T1000 (cell line): ENCODE measurements at places on chromosomes 13 and 19.

DNA sequence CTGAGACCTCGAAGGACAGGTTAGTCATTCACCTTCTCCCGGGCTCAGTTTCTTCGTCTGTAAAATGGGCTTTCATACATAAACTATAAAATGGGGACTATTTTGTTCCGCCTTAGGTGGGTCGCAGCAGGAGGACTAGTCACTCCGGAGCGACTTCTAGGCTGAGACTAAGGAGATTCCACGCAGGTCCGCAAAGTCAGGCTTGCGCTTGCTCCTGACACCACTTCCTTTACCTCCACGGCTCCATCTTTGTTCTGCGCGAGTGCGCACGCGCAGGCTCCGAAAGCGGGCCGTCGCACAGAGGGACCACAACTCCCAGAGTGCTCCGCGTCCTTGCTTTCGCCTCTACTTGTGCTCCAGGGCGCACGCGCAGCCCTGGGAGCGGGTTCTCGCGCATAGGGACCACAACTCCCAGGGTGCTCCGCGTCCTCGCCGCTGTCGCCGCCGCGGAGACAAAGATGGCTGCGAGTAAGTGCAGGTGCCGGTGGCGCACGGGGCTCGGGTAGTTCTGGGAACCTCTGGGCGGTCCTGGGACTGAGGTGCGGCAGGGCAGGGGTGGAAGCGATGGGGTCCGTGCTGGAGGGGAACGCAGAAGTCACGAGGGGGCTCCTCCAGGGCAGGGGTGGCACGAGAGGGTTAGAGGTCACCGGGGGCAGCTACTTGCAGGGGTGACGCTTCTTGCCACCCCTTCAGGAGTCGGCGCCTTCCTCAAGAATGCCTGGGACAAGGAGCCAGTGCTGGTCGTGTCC is at the start of gene NDUFA3:
Gene NDUFA3, plus strand, starts transcription at position 435 of the 749 bp plus-strand sequence. Its CDS starts 24 bp downstream, at position 459.
- DNase-seq: peak; percentile 97

GRCh38 chr19:33134571-33135041 is 2.7 kb downstream of the WDR88 start:
- DNase-seq: no peak

DNA sequence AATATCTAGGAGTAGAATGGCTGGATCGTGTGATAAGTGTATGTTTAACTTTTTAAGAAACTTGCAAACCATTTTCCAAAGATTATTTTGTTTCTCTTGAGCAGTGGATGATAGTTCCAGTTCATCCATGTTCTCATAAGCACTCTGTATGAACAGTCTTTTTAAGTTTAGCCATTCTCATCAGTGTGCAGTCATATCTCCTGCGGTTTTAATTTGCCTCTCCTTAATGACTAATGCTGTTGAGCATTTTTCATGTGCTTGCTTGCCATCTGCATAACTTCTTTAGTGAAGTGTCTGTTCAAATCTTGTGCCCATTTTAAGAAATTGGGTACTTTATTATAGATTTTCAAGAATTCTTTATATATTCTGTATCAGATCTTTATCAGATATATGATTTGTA is 58.6 kb downstream of the WASF3 start:
- no peak for DNase-seq

GRCh38 chr19:20660473-20661140 is 764 bp downstream of the ZNF626 start:
- DNase-seq: no peak

GRCh38 chr19:35117116-35117515 is 1.5 kb downstream of the FXYD3 start:
- DNase-seq: no peak

GRCh38 chr13:26899202-26899601 is 138.6 kb upstream of the GPR12 start:
- DNase-seq: no peak

DNA sequence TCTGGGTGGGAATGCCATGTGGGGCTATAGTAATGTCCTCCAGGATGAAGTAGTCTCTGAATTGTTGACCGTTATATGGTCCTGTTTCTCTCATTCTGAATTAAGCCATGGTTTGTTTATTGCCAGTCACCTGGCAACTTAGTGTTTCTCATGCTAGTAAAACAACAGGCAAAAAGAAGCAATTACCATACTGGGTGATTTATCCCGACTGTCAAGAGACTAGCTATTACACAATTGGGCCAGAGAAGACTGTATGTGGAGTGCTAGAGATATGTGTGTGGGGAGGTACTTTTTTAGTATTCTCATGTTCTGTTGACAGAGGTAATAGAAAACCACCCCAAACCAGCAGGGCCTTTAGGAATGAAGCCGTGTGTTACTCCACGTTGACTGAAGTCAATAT is 258.2 kb downstream of the TDRD3 start:
- DNase-seq: no peak

DNA sequence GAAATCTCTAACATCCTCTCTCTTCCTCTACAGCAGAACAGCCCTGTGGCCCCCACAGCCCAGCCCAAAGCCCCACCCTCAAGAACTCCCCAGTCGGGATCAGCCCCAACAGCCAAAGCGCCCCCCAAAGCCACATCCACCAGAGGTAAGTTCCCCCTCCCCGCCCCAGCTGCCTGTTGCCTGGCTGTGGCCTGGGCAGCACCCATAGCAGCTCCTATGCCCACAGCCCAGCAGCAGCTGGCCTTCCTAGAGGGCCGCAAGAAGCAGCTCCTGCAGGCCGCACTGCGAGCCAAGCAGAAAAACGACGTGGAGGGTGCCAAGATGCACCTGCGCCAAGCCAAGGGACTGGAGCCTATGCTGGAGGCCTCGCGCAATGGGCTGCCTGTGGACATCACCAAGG is 14.5 kb downstream of the CC2D1A start:
- no peak for DNase-seq

DNA sequence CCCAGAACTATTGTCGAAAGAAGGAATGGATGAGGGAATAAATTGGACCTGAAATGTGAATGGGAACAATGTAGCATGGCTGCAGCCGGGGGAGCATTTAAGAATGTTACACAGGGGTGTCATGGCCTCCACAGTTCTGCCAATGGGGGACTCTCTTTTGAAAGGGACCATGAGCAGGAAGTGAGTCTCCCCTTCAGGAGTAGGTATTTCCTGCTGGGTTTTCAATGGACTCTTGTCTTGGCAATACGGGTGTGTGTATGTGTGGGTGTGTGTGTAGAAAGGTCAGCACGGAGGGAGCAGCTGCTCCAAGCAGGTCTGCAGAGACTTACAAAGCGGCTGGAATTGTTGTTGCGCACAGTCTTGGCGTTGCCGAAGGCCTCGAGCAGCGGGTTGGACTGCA is 24.4 kb downstream of the MYO1F start:
- no peak for DNase-seq

GRCh38 chr19:49954092-49954829 is 6.7 kb downstream of the SIGLEC11 start:
- no peak for DNase-seq

GRCh38 chr19:11091703-11092153 is 2.5 kb downstream of the LDLR start:
- peak; percentile 56 for DNase-seq

GRCh38 chr13:37546087-37546486 is 52.5 kb downstream of the POSTN start:
- no peak for DNase-seq

GRCh38 chr13:98677398-98677797 is 75.1 kb downstream of the SLC15A1 start:
- no peak for DNase-seq

GRCh38 chr13:50742353-50742752 is 101.1 kb downstream of the DLEU7 start:
- DNase-seq: no peak

GRCh38 chr13:26280295-26280694 is 26.4 kb downstream of the CDK8 start:
- DNase-seq: no peak

DNA sequence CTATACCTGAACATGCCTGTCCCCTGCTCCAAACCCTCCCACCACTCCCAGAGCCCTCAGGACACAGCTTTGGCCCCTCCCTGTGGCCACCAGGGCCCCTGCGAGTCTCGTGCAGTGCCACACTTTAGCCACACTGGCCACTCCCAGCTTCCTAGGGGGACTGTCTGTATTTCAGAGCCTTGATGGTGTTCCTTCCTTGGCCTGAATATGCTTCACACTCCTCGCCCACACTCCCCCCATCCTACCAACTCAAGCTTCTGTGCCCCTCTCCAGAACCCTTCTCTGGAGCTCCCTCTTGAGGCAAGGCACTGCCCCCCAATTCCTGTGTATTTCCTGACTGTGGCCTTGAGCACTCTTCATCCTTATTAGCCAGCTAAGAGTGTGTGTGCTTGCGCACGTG is 80.2 kb downstream of the DPF1 start:
- no peak for DNase-seq

DNA sequence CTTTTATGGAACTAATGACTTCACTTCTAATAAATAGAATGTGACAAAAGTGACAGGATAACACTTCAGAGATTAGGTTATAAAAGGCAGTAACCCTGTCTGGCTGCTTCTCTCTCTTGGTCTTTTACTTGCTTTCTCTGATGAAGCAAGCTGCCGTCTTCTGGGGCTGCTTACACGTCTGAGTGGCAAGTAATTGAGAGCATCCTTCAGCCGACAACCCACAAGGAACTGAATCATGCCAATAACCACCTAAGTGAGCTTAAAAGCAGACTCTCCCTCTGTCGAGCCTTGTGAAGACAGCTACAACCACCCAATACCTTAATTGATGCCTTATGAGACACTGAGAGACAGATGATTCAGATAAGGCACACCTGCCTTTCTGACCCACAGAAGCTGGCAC is 1091.2 kb downstream of the SLITRK1 start:
- no peak for DNase-seq

DNA sequence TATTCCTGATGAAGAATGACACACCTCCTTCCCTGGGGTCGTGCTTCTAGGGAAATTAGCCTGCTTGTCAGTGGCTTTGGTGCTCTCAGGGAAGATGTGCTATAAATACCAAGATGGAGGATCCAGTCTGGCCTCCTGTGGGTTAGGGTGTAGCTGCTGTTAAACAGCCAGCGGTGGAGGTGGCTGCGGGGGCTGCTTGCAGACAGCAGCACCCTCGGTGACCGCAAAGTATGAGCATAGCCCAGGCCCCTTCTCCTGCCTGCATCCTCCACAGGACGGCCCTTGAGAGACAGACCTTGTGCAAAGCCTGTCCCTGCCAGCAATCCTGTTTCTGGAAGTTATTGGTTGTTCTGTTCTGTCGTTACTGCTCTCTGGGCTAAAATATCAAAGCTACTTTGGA is 11.4 kb downstream of the VSTM2B start:
- no peak for DNase-seq

DNA sequence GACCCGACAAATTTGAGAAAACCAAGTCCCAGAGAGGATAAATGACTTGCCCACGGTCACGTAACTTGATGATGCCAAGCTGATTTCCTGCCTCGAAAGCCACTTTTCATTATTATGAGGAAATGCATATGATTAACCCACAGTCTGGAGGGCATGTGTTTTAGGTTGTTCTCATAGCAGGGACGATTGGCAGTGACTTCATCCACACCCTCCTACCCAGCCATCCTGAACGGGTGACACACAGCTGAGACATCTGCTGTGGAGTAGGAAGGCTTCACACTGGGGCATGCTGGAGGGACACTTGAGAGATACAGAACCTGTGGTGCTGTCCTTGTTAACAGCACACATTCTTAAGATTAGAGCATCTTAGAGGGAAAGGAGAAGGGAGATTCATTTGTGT is 65.4 kb upstream of the WDFY2 start:
- DNase-seq: no peak

GRCh38 chr19:41166944-41167804 is 25.8 kb upstream of the CYP2S1 start:
- no peak for DNase-seq

- peak; percentile 65 for DNase-seq
Measured at GRCh38 chr13:113207890-113208420, 514 bp downstream of the PCID2 start.

DNA sequence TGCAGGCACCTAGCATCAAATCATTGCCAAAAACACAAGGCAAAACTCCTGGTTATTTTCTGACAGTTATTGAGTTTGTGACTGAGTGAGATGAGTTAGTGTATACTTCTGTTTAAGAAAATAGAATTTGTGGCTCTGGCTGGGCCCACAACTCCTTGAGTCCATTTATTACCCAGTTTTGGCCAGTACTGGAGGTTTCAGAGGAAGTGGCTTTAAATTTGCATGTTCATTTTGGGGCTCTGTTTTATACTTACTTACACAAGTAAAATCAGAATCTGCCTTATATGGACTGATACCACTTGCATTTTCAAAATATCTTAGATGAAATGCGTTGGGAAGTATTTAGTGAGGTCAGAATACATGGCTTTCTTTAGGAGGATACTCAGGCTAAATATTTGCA is 29.0 kb downstream of the TNFSF11 start:
- DNase-seq: no peak

DNA sequence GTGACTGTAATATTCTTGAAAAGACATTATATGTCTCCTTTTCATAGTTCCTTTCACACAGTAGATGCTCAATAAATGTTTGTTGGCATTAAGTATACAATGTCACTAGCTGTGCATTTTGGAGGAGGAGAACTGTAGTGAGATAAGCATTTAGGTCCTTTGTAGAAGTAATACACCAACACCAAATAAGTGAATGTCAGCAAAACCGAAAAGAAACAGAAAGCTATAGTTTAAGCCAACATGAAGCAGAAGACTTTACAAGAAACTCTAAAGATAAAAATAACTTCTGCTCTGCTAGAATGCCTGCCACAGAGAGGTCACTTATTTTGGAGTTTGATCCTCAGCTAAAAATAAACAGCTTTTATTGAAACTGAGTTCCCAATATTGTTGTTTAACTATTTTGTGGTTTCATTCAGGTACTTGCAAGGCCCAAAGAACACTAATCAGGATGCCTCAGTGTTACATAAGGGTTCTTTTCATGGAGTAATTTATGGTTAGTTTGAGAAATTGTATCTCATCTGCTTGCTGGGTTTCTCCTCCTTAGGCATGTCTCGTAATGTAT is 86.2 kb downstream of the STARD13 start:
- no peak for DNase-seq

DNA sequence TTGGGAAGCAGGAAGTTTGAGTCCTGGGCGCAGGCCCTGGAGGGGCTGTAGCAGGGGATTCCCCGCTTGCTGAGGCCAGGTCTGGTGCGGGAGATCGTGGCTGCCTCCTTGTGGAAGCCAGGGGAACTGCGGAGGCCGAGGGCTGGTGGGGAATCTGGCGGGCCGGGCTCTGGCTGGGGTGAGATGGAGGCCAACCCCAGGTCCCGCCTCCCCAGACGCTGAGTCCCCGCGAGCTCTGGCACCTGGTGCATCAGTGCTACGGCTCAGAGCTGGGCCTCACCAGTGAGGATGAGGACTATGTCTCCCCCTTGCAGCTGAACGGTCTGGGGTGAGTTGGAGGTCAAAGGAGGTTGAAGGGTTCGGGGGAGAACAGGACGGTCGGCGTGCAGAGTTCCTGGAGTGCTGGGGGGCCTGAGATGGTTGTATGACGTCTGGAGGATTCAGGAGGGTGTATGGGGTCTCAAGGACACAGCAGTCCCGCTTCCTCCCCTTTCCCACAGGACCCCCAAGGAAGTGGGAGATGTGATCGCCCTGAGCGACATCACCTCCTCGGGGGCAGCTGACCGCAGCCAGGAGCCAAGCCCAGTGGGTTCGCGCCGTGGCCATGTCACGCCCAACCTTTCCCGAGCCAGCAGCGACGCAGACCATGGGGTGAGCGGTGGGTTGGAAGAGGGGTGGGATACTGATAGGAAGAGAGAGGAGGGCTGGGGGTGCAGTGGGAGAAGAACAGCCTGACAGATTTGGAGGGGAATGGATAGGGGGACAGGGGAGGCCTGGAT is 13.1 kb downstream of the GRAMD1A start:
- DNase-seq: peak; percentile 52
